ENCODE measurements at places on chromosomes 13 and 19. TPM values are rescaled to one million over a fixed set of nuclear protein-coding genes. Genes with fewer than 3 reads are reported as not detected.

The ZNF823 gene
- total RNA-seq: 5.4 TPM

The NCCRP1 gene
- 2.0 TPM for total RNA-seq

The S1PR2 gene
- 13.2 TPM for total RNA-seq

The CGB3 gene
- not detected for total RNA-seq

The KASH5 gene
- 0.14 TPM for total RNA-seq

The SIGLEC7 gene
- not detected for total RNA-seq

The ZNF132 gene
- total RNA-seq: 2.7 TPM

The KLK14 gene
- total RNA-seq: 1.1 TPM

The GFY gene
- 1.4 TPM for total RNA-seq

The KLK4 gene
- total RNA-seq: 0.27 TPM

The DIRAS1 gene
- 24.3 TPM for total RNA-seq

The SIGLEC5 gene
- total RNA-seq: 0.15 TPM

All from WTC11 (cell line).